Esophagus muscularis mucosa (tissue), 4 donors: ENCODE measurements at places on chromosomes 3 and 15.

- DNase-seq, result no peak
Measured at GRCh38 chr3:114519415-114519814, 225.6 kb downstream of the TIGIT start.

DNA sequence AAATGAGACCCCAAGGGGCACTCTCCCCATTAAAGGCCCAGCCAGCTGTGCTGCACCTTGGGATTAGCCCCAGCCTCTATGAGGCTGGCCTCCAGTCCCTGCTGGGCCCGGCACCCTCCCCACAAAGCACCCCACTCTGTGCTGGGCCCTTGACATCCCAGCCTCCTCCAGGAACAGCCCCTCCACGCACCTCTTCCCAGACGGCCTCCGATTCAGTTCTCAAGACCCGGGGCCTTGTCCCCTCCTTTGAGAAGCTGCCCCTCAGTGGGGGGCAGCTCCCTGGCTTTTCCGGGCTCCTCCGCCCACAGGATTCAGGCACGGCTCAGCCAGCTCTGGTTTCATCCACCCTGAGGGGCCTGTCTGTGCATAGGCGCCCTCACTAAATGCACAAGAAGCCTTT lies 144.1 kb downstream of the LRRK1 start:
- no peak for DNase-seq

GRCh38 chr3:105959851-105960250 lies 91.0 kb upstream of the CBLB start:
- DNase-seq, result no peak

DNA sequence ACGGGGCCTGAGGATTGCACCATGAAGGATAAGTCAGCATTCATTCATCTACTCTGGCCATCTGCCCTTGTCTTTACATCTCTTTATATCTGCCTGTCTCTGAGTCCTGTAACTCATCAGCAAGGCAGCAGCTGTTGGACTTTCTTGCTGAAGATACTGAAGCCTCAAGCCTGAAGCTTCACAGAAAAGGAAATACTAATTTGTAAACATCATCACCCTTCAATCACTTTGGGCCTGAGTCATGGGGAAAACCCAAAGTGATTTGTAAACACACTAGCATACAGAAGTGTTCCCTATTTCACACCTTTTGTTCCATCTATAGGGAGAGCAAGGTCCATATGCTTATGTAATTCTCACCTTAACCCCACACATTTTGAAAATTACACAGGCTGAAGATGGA lies 928.2 kb downstream of the EPHA3 start:
- no peak for DNase-seq

DNA sequence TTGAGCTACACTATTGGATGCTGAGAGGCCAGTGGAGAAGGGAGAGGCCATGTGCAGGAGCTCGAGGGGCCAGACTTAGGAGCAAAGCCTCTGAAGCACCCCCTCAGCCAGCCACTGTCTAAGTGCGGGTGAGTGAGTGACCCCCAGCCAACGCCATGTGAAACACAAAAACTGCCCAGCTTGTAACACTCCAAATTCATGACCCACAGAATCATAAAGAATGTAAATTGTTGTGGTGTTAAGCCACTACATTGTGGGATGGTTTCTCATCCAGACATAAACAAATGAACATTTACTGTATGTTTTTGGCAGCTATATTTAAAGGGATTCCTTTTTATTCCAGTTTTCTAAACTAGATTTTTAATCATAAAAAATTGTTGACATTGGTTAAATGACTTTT lies 27.2 kb upstream of the TMEM158 start:
- no peak for DNase-seq

- DNase-seq, result no peak
Measured at GRCh38 chr3:136078421-136079364, 113.2 kb downstream of the PPP2R3A start.
